ENCODE measurements at places on chromosomes 3 and 15.

DNA sequence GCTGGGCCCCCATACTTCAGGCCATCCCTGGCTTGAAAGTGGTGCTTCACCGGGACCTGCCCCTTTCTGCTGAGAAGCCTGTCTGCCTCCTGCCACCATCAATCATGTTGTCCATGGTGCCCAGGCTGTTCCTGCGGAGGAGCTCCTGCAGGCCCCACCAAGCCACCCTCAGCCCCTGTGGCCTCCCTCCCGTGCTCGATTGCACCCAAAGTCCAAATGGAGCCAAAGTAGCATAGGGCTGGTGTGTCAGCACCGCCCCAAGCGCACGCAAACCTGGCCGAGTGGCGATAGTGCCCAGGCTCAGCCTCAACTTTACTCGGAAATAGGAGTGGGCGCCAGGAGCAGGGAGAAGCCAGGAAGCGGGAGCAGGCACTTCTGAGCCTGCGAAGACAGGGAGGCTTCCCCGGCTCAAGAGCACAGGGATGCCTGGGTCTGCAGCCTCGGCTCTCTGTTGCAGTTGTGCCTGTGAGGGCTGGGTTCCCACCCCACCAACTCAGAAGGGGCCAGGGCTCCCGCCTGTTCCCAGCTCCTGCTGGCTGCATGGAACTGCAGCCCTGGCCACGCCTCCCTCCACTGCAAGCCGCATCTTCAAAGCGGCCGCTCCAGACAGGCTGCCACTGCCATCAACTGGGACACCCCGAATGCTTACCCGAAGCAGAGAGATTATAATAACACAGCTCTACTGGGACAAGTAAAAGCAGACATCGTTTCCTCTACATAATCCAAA is 203.0 kb downstream of the ARRDC4 start:
- DNase-seq = no peak

- DNase-seq = no peak
Measured at GRCh38 chr3:65927576-65927975, 111.1 kb downstream of the MAGI1 start.

DNA sequence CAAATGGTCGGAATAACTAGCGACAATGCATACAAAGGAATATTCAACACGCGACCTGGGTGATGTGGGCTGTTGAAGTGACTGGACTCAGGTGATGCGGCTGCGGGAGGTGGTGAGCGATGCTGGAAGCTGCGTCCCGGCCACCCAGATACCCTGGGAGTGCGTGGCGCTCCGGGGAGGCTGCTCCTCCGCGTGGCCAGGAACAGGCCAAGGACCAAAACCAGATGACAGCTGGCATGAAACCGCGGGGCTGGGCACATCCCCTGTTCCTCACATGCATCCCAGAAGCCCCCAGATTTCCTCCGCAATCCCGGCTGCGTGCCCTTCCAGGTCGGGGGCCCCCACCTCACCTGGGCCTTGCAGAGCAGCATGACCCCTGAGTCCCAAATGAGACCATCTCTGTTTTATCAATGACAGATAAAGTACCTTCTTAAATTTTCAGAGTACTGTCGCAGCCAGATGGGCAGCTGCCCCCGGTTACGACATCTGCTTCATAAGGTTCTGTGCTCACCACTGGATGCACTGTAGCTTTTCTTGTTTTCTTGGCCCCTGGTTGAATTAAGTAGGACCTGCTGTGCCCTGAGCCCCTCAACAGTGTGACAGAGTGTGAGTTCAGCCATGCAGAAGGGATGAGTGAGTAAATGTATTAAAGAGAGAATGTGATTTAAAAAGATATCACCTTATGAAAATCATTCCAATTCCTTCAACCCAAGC is 278.2 kb downstream of the GABRG3 start:
- no peak for DNase-seq

- no peak for DNase-seq
Measured at GRCh38 chr3:133268726-133269134, 131.1 kb upstream of the BFSP2 start.

DNA sequence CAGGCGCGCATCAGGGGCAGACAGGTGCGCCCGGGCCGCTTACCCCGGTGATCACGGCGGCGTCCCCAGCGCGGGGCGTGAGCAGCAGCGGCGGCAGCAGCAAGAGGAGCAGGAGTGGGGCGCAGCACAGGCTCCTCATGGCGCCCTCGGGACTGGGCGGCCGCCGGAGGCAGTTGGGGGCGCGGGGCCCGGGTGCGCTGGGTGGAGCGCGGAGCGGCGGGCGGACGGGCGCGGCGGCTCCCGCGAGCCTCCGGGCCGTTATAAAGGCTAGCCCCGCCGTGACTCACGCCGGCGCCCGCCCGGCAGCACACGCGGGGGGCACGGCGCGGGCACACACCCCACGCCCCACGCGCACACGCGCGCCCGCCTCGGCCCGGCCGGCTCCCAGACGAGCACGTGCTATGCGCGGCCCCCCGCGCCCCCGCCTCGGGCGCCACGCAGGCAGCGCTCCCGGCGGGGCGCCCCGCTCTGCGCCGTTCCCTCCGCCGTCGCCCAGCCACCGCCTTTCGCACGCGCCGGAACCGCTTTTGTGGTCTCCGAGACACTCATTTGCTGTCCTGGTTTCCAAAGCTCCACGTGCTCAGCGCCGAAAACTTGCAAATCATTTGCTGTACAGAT is at the start of gene PROK2:
Gene PROK2, minus strand, starts transcription at position 235 of the 618 bp plus-strand sequence. Its CDS starts 96 bp downstream, at position 139.
- DNase-seq = no peak

DNA sequence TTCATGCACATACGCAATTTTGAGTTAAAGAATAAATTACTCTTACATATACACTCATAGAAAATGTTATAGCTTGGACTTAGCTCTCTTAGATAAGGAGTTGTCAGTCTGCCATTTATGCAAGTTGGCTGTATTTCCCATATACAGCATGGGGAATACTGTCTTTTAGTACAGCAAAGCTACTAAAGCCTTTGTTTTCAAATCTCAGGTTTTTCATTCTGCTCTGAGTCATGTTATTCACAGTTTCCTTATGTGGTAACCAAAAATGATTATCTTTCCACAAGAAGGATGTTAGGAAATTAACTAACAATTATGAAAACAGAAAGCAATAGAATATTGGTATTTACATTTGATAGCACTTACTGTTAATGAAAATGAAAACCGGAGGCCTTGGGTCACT is 4.3 kb upstream of the TIPARP start:
- no peak for DNase-seq

DNA sequence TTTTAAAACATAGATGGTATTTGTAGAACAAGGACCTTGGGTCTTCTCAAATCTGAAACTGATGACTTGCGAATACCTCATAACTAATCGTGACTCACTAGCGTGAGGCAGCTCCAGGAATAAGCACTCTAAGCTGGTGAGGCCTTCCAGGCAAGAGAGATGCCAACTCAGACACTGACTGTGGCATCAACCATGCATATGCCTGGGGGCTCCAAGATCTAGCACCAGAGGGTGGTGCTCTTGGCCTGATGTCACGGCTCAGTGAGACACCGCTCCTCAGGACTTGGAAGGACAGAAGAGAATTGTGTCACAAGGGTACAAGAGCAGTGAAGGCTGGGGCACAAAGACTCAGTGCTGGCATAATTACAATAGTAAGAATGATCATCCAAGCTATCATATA is 125.0 kb upstream of the TRIM42 start:
- no peak for DNase-seq

GRCh38 chr3:112333002-112333380 is at the start of gene CD200:
TSS of gene CD200 (plus strand) at chr3:112333156. CDS start at chr3:112333213, 57 bp downstream.
- peak; percentile 32 for DNase-seq

GRCh38 chr15:48221885-48222284 is 15.8 kb downstream of the SLC12A1 start:
- no peak for DNase-seq

- no peak for DNase-seq
Measured at GRCh38 chr15:89903015-89903857, 9.4 kb upstream of the AP3S2 start.

DNA sequence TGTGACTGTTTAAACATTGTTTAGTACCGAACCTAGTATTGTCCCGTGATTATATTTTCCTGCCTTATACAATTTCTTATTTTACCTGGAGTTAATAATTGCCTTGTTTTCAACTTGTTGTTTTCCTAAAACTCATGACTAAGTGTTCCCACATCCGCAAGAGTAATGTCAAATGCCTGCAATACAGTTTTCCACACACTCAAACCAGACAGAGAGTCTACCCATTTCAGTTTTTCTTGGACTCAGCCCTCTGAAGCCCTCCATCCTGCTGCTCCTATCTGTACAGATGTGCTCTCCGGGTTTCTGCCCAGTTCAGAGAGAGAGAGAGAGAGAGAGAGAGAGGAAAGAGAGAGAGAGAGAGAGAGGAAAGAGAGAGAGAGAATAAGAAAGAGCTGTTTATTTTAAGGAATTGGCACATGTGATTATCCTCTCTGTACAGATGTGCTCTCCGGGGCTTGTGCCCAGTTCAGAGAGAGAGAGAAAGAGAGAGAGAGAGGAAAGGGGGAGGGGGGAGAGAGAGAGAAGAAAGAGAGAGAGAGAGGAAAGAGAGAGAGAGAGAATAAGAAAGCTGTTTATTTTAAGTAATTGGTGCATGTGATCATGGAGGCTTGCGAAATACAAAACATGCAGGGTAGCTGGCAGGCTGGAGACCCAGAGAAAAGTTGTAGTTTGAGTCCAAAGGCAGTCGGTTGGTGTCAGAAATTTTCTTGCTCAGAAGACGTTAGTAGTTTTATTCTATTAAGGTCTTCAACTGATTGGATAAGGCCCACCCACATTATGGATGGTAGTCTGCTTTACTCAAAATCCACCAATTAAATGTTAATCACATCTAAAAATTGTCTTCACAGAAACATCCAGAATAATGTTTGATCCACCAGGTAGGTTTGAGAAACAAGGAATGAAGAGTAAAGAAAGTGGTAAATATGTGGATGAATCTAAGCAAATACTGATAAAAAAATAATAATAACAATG is 104.1 kb upstream of the GOLGA8J start:
- peak; percentile 10 for DNase-seq

- no peak for DNase-seq
Measured at GRCh38 chr15:72387741-72388140, 10.4 kb upstream of the TMEM202 start.

- no peak for DNase-seq
Measured at GRCh38 chr3:45572755-45573154, 21.8 kb upstream of the LIMD1 start.

GRCh38 chr3:30531017-30531570 is 75.3 kb upstream of the TGFBR2 start:
- DNase-seq = no peak

DNA sequence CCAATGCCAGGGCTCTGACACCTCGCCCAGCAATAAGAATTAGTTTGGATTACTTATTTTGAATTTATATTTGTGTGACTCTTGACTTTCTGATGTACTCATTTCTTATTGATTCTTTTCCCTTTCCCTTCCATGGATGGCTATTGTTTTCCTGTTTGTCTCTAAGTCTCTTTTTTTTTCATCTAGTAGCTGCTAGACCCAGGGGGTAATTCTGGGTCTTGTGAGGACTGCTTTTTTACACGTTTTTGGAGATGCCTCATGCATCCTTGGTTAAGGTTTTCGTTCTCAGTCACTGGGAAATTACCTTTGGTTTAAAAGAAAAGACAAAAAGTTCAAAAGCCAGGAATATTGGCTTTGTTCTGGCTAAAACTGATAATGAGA is 70.2 kb upstream of the STRIT1 start:
- DNase-seq = no peak

GRCh38 chr3:34646911-34647460 is 848.6 kb downstream of the PDCD6IP start:
- DNase-seq = no peak

DNA sequence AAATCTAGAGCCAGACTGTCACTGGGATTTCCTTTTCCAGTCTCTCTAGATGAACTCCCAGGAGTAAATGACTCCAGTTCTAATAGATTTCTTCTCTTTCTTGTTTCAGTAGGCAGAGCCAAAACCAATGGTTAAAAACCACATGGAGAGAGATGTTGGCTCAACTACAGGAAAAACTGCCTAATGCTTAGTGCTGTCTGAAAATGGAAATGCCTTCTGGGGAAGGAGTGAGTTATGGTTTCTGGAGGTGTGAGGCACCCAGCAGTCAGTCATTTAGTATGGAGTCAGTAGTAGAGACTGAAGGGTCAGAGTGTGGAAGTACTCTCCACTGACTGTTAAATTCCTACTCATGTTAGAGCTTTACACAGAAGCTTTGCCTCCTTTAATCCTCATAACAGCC is 136.7 kb downstream of the CCNL1 start:
- DNase-seq = no peak

GRCh38 chr3:64049136-64049535 is 25.8 kb upstream of the PSMD6 start:
- peak; percentile 50 for DNase-seq

- DNase-seq = no peak
Measured at GRCh38 chr3:172591125-172591605, 67.9 kb upstream of the TNFSF10 start.

DNA sequence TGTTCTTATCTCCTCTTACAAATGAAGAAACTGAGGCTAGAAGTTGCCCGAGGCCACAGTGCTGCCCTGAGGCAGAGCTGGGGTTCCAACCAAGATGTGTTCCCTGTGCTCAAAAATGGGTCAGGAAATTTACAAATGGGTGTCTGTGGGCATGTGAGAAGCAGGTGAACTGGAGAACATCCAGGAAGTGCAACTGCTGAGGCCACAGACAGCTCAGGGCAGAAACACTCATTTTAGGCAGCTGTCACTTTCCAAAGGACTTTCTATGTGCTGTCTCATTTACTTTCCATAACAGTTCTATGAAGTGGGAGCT is 47.2 kb upstream of the ATP2B2 start:
- DNase-seq = no peak
